ENCODE measurements at places on chromosomes 13 and 19.
A peak's percentile ranks its signal among the peaks of the same experiment; 100 is the strongest.

DNA sequence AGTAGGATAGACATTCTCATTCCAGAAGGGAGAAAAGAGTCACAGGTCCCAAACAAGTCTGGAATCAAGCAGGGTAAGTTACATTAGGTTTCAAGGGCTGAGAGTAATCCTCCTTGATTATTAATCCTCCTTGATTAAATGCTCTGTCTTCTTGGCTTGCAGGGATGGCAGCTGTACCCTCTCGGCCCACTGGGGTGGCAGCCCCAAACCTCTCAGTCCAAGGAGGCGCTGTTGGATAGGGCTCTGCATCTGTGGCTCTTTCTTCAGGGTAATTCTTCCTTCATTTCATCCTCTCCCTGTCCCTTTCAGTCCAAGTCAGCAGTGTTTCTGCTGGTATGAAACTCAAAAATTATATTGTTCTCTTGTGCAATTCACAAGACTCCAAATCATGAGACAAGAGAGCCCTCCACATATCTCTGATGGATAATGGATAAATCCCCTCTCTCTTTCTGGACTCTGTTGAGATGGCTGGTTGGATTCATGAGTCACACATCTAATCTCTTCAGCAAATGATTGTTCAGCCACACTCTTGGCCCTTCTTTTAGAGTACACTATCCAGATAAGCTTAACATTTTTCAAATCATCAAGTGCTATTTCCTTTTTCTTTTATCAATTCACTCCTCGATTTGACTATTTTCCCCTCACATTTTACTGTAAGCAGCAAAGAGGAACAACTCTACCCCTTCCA, 323.7 kb upstream of the HTR2A start:
- no peak for DNase-seq

GRCh38 chr13:28581451-28581850, 77.5 kb upstream of the POMP start:
- no peak for DNase-seq

DNA sequence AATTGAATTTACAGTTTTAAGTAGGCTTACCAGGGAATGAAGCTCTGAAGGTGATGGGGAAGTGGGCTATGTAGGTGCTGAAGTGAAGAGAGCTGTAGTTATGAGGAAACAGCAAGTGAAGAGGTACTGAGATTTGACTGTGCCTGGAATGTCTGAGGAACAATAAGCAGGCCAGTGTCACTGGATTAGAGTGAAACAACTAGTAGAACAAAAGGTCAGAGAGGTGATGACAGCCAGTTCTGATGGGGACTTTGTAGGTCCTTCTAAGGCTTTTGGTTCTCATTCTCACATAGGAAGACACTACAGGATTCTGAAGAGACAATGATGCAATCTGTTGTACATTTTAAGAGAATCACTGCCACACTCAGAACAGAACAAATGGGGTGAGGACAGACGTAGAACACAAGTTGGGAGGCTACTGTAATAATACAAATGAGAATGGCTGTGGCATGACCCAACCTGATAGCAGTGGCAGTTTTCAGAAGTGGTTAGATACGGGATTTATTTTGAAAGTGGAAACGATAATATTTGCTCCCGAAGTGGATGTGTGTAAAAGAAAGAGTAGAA, 130.8 kb downstream of the MYCBP2 start:
- no peak for DNase-seq

GRCh38 chr13:91358387-91358782, 10.9 kb downstream of the MIR17HG start:
- no peak for DNase-seq

GRCh38 chr13:105962080-105962479, 573.4 kb downstream of the EFNB2 start:
- no peak for DNase-seq

GRCh38 chr13:76019421-76020044, 383.4 kb downstream of the LMO7 start:
- DNase-seq, result peak; percentile 59

- no peak for DNase-seq
Measured at GRCh38 chr13:21031594-21032275, 29.7 kb downstream of the LATS2 start.

DNA sequence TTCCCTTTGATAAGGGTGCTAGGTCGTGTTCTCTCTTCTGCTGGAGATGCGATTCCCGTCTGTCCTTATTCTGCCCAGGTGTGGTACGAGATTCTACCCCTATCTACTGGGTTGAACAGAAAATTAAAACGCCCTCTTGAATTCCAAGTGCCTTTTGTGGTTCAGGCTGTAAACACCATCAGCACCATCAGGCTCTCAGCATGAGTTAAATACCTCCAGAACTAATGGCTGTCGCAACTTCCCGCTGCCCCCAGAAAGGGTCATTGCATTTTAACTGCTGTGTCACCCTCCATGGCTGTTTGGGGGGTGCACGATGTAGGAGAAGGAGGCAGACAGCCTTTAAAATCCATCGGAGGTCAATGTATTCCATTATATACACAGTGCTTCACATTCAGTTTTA, 177.4 kb downstream of the OXGR1 start:
- no peak for DNase-seq
